Body of pancreas (tissue), 4 donors: ENCODE measurements at places on chromosomes 13 and 19.

- peak; percentile 92 for DNase-seq
- no peaks in the 10 kb centered on the region for H3K27me3 ChIP-seq
- no peaks in the 10 kb centered on the region for H3K36me3 ChIP-seq
- H3K4me1 ChIP-seq: peaks cover 37% of the 10 kb centered on the region
- H3K4me3 ChIP-seq: no peak overlapping the region
These were observed 77.6 kb downstream of the KDM4B start for GRCh38 chr19:5046339-5047039.

- no peaks in the 10 kb centered on the region for H3K36me3 ChIP-seq
- H3K27ac ChIP-seq: no peak overlapping the region
- no peaks in the 10 kb centered on the region for H3K4me1 ChIP-seq
- DNase-seq: no peak
- no peaks in the 10 kb centered on the region for H3K27me3 ChIP-seq
These were observed 52.4 kb downstream of the SKA3 start for GRCh38 chr13:21123956-21124355.

DNA sequence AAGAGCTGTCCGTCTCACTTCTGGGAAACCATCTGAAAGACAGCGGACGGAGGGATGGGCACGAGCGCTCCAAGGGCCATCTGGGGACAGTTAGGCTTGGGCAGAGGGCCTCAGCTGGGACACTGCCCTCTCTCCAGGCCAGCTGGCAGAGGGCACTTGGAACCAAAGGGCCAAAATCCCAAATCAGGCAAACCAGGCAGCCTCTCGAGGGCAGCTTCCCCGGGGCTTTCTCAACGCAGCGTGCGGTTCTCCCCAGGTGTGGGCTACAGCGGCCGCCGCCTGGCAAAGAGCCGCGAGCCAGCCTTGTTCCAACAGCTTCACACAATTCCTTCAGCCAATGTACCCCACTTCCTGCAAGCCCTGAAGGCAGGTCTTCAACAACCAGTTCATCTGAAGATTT, 5.0 kb downstream of the MLLT1 start:
- peak; percentile 36 for DNase-seq
- peaks cover 93% of the 10 kb centered on the region for H3K4me1 ChIP-seq
- peak overlapping the region; percentile 91 for H3K27ac ChIP-seq
- no peaks in the 10 kb centered on the region for H3K36me3 ChIP-seq
- no peak overlapping the region for H3K4me3 ChIP-seq

GRCh38 chr13:22505489-22505888, 675.3 kb upstream of the SGCG start:
- DNase-seq: no peak
- no peak overlapping the region for H3K4me3 ChIP-seq
- H3K36me3 ChIP-seq: no peaks in the 10 kb centered on the region
- H3K27me3 ChIP-seq: no peaks in the 10 kb centered on the region
- no peaks in the 10 kb centered on the region for H3K4me1 ChIP-seq

GRCh38 chr19:32349051-32349450, 3.6 kb downstream of the ZNF507 start:
- peaks cover 10% of the 10 kb centered on the region for H3K36me3 ChIP-seq
- DNase-seq: no peak
- no peak overlapping the region for H3K27ac ChIP-seq
- H3K4me3 ChIP-seq: no peak overlapping the region
- H3K27me3 ChIP-seq: no peaks in the 10 kb centered on the region
- peaks cover 43% of the 10 kb centered on the region for H3K4me1 ChIP-seq

GRCh38 chr13:95480131-95480545, 72.4 kb upstream of the CLDN10 start:
- no peaks in the 10 kb centered on the region for H3K27me3 ChIP-seq
- DNase-seq: no peak
- no peaks in the 10 kb centered on the region for H3K36me3 ChIP-seq
- H3K27ac ChIP-seq: no peak overlapping the region
- no peak overlapping the region for H3K4me3 ChIP-seq
- H3K4me1 ChIP-seq: peaks cover 12% of the 10 kb centered on the region
